Inflammatory macrophage (primary cell): ENCODE measurements at places on chromosomes 2 and 18.

DNA sequence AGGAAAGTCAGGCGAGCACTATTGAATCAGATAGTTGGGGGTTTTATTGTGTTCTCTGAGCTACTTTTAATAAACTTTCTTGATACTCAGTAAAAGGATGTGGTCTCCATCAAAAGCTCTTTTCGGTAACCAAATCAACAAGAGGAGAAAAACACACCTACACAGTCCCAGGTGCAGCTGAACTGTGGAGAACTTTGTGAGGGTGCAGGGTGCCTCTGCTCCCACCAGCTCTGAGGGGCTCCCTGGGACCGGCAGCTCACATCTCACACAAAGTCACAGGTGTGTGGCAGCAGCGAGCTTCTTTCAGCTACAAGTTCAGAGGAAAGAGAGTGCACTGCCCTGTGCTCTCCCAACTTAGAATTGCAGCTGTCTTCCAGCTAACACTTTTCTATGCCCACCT lies 650.4 kb downstream of the RNF144A start:
- no peak for DNase-seq

DNA sequence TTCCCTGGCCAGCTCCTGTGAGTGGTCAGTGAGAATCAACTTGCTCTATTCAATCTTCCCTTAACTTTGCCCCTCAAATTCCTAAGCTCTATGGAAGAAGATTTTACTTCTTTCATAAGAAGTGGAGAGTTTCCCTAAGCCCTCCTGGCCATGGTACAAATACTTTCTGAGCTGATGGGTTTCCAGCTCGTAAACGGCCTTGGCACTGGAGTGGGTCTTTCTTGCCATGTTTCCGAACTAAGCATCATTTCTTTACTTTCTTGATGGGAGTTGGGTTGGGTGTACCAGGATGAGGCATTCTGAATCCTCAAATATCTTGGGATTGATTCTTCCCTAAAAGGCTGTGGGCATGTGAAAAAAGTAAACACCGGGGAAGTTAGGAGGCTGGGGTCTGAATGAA lies 72.5 kb downstream of the ACKR3 start:
- no peak for DNase-seq

DNA sequence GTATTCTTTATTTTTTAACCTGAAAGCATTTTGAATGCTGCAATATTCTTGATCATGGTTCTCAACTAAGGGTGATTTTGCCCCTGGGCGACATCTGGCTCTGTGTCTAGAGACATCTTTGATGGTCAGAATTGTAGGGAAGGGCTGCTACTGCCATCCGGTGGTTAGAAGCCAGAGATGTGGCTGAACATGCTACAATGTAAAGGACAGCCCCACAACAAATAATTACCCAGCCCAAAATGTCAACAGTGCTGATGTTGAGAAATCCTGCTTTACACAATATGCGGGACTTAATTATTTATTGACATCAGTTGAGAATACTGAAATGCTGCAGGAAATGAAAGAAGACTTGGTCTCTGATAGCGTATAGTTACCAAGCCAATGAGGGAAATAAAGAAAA lies 37.5 kb upstream of the SERPINB2 start:
- DNase-seq: peak; percentile 77

GRCh38 chr2:177315364-177315763 lies 50.8 kb upstream of the NFE2L2 start:
- DNase-seq: no peak

GRCh38 chr2:100664021-100664755 lies 101.4 kb downstream of the PDCL3 start:
- DNase-seq: no peak

DNA sequence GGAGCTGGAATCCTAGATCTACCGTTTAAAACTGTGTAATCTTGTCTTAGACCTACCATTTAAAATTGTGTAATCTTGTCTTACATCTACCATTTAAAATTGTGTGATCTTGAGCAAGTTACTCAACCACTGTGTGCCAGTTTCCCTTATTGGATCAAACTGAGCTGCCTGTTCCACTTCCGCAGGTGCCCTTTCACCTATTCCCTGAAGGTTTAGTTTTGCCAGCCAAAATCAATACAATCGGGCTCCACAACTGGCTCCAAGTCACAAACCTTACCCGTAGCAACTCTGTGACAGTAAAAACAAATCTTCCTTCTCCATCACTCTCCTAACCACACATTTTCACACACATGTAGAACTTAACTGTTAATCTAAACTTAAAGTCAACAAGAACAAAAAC lies 20.1 kb downstream of the DOCK10 start:
- no peak for DNase-seq
